ENCODE measurements at places on chromosomes 6 and 20.

DNA sequence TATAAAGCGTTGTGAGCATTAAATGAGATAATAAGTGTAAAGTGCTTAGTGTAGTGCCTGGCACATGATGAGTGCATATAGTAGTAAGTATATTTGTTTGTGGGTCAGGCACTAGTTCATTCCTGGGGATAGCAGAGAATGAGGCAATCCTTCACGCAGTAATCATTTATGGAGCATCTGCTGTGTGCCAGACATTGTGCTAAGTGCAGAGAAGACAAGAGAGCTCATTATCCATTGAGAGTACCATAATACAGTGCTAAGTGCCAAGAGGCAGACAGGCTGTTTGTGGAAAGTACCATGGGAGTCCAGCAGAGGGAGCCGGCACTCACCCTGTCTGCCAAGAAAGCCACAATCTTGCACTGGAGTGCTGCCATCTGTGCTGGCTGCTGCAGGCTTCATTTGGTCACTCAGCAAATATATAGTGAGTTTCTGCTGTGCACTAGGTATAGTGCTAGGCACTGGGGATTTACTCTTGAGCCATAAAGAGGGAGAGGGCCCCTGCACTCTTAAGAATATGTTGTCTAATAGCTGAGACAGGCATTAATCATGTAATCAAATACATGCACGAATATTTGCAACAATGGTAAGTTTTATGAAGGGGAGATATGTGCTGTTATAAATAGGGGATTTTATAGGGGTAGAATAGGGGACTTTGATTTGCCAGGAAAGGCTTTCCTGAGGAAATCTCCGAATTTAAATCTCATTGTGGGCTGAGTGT, 12.9 kb upstream of the MROH8 start:
- peak; percentile 62 for DNase-seq

- DNase-seq: no peak
These were observed 31.4 kb upstream of the ID1 start for GRCh38 chr20:31573555-31574321.

DNA sequence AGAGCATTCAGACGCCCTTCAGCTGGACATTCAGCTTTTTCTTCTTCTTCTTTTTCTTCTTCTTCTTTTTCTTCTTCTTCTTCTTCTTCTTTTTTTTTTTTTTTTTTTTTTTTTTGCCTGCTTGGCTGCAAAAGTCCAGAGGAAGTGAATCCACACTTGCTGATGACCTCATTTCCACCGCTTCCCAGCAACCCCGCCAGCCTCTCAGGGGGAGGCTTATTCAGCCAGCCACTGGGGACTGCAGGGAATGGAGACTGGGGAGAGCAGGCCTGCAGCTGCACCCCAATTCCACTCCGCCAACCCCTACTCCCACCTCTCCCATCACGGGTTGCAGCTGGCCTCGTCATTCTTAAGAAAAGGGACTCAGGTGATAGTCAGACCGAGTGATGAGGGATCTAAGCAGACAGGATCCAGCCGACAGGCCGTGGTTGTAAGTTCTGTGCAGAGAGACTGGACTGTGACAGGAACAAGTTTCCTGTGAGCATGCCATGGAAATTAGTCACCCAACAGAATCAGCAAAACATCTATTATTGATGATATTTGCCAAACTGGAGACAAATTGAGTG, 59.0 kb upstream of the QKI start:
- peak; percentile 5 for DNase-seq

DNA sequence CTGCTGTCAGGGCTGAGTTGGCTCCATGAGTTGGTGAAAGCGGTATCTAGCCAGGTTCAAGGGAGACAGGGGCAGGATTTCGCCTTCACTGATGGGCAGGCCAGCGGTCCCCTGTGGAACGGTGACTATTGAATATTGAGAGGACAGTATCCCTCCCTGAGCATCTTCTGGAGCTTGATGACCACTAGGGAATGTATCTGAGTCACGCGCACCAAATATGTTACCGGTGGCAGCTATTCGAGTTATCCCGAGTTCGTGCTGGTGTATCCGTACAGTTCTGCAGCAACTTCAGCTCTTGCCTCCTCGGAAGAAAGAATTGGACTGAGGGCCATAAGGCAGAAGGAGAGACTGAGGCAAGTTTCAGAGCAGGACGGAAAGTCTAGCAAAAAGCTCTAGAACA, 24.8 kb downstream of the MTHFD1L start:
- DNase-seq: no peak

DNA sequence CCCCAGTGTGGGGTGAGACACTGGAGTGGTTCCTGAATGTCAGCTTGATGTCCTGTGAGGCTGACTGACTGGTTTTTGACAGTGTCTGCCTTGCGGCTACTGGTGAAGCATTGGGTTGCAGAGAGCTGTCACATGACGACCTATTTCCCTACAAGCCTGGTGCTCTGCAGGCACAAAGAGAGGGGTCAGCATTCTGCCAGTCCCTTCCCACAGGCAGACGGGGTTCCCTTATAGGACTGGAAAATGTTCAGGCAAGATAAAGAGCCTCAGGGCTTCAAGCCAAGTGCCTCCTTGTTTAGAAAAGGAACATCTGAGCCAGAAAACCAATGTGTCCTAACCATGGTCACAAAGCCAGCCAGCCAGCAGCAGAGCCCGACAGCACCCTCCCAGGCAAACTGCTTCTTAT, 11.0 kb downstream of the LY86 start:
- DNase-seq: no peak

DNA sequence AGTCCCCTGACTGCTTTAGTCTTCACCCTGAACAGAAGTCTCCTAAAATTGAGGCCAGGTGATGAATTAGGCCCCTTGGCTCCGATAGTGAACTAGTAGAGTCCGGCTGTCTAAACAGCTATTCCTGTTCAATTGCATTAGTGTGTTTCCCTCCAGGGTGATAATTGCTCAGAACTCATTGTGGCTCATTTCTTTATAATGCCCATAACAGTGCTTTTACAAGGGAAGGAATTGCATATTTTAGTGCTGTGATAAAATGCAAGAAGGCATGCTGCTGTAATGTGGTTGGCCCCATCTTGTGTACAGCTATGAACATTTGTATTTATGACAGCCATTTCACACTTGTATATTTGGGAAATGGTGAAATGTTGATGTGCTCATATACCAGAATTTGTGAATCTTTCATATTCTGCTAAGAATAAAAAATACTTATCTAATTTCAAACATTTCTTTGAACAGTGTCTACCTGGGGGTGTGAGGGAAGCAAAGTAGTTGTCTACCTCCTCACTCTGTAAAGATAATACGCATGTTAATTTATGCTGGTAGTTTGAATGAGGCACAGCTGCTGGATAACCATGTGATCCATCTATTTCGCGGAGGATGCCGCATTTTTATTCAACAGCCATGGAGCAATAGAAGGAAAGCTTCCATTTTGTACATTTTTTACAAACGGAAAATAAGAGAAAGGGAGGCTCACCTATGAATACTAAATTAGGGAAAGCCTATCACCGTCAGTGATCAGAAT, 451.4 kb downstream of the NKAIN2 start:
- DNase-seq: no peak

DNA sequence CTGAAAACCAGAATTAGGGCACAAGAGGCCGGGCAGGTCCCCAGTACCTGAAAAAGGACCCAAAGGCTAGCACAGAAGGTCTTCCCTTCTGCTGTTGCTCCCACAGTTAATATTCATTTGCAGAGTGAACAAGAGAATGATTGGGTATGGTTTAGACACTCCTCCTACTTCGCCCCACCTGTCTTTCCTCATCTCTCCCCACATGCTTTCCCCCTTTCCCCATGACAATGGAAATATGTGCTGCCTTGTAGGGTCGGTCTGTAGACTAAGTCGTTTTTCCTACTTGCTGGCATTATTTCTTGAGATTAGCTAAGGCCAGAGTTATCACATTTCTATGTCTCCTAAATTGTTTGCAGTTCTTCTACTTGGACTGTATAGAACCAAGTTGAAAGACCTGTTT, 181.9 kb downstream of the PDE7B start:
- no peak for DNase-seq

GRCh38 chr6:162090734-162091133, 636.8 kb downstream of the PRKN start:
- no peak for DNase-seq

DNA sequence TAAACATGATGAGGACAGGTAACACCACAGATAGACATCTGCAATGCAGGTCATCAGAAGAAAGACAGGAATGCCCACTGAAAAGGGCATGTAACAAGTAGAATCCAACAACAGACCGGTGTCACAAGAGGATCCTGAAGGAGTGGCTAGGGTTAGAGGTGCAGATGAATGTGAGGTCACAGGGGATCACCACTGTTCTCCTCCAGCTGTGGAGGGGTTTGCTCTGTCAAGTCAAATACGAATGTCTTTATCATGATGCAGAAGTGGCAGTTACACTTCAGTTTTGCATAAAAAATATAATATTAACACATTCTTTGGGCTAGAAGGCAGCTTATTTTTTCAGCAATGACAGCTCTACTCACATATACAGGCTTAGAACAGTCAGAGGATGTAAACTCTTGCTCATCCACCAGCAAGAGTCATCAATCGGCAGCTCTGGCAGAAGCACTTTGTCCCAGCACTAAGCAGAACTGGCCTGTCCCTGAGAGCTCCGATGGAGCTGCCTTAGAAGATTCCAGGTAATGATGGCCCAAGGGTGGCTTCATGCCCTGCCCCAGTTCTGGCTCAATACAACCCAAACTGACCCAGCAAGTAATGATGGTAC, 130.4 kb upstream of the TRAF3IP2 start:
- DNase-seq: no peak

GRCh38 chr20:58642441-58642840, 8.6 kb upstream of the STX16 start:
- DNase-seq: no peak

Measured in CD4-positive, alpha-beta T cell (primary cell).